ENCODE measurements at places on chromosomes 2 and 18.

- DNase-seq: no peak
These were observed 492.6 kb upstream of the REG3G start for GRCh38 chr2:78532762-78533379.

DNA sequence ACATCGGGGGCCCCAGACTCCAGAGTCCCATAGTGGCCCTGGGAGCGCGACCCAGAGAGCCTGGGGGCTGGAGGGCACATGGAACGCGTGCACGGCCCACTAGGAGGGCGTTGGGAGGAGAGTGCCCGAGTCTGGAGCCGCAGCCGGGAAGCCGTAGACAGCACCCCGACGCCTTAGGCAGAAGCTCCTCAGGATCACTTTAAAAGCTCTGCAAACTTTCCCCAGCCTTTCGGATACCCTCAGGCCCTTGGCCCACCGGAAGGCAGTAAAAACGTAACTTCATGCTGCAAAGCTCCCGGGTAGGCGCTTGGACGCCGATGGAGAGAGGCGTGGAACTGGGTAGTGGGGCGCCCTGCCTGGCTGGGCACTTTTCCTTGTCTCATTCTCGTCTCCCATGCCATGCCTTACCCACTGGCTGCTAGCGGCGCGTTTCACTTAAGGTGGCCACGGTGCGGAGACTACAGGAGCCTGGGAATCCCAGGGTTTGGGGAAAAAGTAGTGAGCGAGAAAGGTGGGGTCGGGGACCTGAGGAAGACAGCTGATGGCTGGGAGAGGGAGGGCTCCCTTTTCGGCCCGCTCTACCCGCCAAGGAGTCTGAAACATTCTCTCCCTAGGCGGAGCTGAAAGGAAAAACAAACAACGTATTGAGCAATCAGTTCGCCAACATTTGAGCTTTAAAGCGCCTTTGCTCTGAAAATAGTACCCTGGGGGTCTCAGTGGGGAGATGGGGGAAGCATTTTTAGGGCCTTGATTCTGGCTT lies 141.8 kb downstream of the MEIS1 start:
- DNase-seq: no peak

DNA sequence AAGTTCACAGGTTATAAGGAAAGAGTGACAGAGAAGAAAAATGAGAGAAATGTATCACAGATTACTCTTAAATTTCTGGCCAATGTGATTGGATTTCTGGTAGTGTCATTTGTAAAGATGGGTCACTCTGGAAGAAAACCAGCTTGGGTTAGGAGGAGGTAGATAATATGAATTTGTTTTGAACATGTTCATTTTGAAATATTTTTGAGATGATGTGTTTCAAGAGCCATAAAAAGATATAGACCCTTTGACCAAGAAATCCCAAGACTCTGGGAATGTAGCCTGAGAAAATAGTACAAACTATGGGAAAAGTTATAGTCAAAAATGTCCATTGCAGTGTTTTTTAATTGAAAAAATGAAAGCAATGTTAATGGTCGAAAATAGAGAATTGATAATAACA lies 70.7 kb downstream of the CALCRL start:
- no peak for DNase-seq

DNA sequence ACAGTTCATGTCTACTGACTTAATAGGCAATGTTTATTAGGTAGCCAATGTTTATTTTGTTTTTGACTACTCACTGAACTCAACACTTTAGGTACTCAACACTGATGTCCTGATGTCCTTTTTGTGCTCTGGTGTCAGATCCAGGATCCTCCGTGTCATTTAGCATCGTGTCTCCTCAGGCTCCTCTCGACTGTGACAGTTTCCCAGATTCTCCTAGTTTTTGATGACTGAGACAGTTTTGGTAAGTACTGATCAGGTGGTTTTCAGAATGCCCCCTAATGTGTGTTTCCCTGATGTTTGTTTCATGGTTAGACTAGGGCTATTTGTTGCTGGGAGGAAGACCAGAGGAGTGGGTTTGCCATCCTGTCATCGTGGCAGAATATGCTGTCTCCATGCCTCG lies 719.7 kb upstream of the SOX11 start:
- no peak for DNase-seq

- no peak for DNase-seq
These were observed 94.9 kb downstream of the AGAP1 start for GRCh38 chr2:235588750-235589149.

DNA sequence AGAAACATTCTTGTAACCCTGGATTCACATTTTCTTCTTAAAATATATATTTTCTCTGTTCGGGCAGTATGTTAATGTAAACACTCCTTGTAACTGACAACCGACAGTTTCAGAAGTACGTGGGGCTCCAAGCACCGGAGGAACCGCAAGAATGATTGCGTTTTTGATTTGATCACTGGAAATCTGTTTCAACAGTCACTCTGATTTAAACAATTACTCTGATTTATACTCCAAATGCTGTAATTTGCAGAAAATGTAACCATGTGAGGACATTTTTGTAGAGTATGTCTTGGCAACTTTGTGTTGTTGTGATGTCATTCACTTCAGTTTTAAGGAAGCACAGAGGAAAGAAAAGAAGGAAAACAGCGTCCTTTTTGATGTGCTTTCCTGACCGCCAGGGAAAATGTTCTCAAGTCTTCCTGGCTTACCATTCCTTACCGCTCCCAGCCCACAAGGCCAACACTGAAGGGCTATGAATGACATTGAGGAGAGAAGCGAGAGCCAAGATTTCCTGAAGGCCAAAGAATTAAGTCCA lies 77.7 kb downstream of the APOB start:
- peak; percentile 7 for DNase-seq

DNA sequence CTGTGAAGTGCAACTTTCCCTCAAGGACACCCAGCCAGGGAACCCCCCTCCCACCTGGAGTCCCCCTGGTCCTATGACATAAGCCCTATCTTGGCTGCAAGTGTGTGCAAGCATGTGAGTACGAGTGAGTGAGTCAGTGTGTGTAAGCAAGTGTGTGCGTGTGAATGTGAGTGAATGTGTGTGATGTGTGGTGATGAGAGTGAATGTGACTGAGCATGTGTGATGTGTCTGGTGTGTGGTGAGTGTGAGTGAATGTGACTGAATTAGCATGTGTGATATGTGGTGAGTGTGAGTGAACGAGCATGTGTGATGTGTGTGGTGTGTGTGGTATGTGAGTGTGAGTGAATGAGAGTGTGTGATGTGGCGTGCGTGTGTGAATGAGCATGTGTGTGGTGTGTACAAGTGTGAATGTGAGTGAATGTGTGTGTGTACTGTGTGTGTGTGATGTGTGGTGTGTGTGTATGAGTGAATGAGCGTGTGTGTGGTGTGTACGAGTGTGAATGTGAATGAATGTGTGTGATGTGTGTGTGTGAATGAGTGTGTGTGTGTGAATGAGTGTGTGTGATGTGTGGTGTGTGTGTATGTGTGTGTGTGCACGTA lies 68.8 kb upstream of the SMAD7 start:
- no peak for DNase-seq

DNA sequence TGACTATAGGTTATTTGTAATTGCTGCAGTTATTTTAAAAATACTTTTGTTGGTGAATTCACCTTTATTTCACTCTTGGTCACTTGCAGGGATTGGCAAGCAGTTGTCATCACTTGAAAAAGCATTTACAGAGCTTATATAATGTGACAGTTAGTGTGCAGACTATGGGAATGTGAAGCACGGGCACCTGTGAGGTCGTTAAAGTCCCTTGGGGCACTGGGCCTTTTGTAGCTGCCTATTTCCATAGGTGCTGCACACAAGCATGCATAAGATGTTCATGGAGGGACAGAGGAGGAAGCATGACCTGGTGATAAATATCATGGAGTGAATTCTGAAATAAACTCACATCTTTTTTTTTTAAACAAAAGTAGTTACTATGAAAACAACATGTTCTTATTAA lies 124.6 kb downstream of the ATP9B start:
- DNase-seq: no peak

DNA sequence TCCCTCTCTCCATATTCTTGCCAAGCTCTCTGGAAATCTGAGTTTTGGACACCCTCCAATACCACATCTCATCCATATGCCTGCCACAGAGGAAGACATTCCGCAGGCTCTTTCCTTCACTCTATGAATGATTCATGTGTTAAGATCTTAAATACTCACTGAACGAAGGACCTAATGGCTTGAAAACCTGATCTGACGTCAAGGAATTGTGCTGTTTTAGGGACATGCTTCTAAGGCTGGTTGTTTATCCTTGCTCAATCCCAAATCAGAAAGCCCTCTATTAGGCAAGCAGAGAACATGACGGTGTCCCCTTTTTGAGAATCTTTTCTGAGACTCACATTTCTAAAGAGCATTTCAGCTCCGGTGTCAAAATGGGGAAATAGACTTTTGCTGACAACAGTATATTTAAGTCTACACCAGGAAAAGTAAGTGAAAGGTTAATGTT lies 83.7 kb upstream of the GALNT5 start:
- DNase-seq: peak; percentile 98

All from fibroblast of skin of left quadriceps (primary cell).